ENCODE measurements at places on chromosomes 16 and 17.

DNA sequence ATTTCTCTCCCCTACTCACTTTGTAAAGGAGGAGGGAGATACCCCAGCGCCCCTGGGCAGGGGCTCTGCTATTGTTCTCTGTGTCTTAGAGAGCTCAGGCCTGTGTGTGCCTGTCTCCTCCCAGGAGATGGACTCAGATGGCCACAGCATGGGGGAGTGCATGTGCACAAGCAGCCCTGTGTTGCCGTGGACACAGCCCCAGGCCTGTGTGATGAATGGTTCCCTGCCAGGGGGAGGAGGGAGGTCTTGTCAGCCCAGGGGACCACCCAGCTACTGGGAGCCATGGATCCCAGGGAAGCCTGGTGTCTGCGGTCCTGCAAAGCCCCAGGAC, 26.3 kb downstream of the GINS2 start:
- no peak for DNase-seq

GRCh38 chr16:47037746-47038458, 64.4 kb upstream of the DNAJA2 start:
- peak; percentile 61 for DNase-seq

DNA sequence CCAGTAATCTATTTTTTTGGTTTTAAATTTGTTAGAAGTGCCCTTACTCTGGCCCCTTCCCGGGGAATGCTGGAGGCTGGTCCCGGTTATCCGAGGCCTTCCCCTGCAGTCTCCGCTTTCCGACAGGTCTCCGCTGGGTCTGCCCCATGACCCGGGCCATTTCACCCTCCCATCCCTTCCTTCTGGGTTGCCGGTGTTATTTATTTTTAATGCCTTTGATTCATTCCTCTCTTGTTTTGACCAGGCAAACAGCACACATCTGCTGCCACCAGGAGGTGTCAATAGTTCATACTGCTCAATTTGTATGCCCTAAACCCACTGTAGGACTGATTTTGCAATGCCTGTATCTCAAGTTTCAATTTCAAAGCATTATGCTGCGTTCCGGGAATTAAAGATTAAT, 113.2 kb upstream of the IRX5 start:
- DNase-seq = peak; percentile 6

DNA sequence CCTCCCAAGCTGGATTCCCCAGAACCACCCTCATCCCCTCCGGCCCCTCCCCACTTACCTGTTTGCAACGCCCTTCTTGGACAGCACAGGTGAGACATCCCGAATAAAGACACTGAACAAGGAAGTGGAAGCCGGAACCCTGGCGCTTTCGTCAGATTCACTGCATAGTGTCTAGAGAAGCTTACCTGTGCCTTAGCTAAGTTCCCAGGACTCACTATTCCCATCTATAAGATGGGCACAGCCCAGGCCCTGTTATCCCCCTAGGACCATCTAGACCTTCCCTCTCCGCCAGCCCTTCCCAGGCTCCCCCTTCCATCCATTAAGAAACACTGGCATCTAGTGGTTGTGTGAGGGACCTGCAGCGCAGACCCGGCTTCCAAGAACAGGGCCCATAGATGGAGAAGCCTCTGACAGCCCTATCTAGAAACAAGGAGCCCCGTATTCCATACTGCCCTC, 26.9 kb upstream of the RPL38 start:
- peak; percentile 60 for DNase-seq

DNA sequence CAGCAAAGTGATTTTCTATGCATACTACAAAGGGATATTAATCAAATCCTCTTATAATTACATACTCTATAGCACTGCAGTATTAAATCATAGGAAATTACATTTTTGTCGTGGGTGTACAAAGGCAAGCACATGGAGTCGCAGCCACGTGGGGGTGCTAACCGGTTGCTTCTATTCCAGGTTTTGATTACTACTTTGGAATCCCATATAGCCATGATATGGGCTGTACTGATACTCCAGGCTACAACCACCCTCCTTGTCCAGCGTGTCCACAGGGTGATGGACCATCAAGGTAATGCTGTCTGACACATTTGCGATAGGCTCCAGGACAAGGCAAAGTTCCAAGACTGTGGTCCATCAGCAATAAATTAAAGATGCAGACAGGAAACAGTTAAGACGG, 60.1 kb downstream of the ARSG start:
- no peak for DNase-seq

DNA sequence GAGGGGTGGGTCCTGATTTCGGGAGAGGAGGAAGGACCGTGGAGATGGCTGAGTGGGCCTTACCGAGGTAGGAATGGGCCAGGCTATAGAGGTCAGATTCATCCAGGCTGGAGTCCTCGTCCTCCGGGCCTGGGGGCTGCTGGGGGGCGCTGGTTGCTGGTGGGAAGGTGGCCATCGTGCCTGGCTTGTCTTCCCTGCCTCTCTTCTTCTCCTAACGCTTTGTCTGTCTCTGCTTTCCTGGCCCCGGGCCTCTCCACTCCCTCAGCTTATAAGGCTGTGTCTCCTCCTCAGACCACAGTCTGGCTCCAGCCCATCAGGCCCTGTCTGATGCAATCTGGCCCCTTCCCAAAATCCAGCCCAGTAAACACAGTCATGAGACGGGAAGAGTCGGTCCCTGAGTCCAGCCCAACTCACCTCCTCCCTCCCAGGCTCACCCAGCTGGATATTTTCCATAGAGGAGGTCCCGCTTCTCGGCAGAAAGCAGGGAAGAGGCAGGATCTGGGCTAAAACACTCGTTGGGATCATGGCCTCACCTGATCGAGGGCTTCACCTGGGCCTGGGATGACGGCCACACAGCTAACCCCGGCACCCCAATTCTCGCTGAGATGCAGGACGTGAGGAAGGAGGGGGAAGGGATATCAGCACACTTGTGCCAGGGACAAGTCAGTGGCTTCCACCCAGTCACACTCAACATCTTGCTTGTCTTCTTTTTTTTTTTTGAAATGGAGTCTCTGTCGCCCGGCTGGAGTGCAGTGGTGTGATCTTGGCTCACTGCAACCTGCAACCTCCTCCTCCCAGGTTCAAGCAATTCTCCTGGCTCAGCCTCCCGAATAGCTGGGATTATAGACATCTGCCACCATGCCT, at the start of gene NUPR1:
TSS of gene NUPR1 (minus strand) at position 242 of the 864 bp plus-strand sequence. CDS start at position 175, 67 bp downstream.
- peak; percentile 89 for DNase-seq

- DNase-seq = no peak
Measured at GRCh38 chr16:81770008-81770407, 9.1 kb upstream of the PLCG2 start.

- no peak for DNase-seq
Measured at GRCh38 chr16:31488468-31489297, 5.8 kb downstream of the SLC5A2 start.

DNA sequence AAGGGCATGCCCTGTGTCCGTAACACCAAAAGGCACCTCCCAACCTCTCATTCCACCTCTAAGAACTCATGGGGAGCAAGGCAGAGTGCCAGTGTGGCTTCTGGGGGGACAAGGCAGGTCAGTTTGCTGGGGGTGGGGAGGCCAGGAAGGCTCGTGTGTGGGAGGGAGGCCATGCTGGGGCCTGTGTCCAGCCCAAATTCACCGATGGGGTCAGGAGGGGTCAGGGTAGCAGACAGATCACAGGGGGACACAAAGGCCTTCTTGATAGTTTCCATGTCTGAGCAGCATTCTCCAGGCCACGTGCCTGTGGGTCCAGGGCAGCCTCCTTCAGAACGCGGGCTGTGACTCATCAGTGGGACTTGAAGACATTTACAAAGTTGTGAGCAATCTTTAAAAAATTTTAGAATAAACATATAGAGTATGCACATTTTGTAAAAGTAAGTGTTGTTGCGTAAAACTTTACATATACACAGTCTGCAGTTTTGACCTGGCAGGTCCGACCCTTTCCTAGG, 20.9 kb downstream of the SPACA3 start:
- DNase-seq = no peak

DNA sequence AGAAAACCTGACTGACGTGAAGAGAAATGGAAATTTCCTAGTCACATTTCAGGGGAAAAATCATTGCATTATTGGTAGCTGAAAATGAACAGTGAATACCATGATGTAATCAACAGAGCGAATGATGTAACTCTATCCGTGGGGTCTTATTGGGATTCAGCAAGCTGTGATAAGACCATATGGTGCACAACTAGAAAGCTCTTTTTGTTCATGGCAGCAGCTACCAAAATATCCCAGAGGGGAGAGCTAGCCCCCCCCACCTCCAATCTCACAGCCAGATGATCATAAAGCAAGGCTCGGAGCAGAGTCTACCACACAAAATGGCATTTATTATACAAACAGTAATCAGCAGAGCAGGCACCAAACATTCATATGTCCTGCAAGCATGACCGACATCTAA, 22.2 kb upstream of the DNAH17 start:
- DNase-seq = no peak

DNA sequence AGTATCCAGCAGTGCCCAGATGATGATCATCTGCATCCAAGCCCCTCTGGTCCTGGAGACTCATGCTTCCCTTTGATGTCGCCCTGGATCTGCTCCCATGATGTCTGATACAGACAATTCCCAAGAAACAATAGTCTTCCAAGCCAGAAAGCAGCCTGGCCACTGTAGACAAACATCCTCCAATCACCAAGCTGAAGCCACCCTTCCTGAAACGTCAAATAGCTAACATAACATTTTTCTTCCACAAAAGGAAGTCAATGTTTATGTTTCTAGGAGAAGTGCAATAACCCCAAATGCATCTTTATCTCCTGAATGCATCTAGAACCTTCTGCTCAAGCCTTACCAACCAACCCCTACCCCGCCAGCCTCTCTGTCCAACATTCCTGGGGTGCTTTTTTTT, 1.2 kb upstream of the DPEP2 start:
- DNase-seq = no peak

DNA sequence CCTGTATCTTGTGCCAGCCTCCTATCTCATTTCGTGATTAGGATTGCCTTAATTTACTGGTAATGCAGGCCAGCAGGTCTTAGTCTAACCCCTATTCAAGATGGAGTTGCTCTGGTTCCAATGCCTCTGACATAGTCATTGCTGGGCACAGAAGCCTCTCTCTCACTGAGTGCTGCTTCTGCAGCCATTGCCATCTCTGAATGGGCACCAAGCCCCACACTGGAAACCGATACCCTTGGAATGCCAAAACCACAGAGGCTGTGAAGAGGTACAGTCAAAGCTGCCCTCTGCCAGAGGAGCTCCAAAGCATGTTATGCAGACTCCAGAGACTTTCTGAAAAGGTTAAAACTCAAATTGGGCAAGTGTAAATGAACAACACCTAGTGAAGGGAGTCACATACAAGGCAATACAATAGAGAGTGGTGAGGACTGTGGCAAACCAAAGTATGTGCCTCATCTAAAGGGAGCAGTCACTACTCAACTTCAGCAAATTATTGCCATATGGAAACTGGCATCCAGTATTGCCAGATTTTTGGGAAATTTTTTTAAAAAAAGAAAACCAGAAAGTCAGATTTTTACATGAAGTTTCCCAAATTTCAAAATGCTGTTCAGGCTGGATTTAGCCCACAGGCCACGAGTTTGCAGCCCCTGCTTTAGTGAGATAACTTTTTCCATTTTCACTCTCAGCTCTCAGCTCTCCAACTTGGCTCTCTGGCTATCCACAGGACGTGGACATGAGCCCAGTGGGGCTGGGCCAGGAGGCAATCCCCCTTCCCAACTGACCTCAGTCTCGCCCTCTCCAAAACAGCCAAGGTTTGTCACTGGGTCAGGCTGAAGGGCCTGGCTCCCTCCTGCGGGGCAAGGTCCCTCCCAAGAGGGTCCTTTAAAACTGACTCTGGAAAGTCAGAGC, 2.1 kb upstream of the MMP2 start:
- DNase-seq = no peak

DNA sequence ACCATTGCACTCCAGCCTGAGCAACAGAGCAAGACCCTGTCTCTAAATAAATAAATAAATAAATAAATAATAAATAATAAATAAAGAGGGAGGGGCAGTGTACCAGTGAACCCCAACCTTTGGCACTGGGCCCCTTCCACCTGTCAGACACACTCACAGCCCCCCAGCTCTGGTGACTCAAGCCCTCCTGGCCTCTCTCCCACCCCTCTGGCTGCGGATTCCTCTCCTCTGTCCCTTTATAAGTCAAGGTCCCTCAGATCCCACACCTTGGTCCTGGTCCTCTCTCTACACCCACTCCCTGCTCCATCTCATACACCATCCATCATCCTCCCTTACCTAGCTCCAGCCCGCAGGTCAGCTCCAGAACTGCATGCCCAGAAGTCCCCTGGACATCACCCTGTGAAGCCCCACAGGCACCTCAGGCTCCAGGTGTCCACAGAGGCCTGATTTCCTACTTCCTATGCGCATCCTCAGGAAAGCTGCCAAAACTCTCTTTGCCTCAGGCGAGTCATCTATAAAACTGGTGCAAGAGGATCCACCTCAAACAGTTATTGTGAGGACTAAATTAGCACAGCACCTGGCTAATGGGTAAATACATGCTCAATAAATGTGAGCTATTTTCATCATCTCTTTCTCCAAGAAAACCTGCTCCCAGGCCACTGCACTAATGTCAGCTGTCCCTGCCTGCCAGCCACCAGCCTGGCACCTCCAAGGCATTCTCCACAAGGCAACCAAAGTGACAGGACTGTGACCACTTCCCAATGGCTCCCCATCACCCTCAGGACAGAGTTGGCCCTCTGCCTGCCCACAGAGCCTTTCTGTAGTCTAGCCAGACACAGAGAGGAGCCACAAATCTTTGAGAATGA, 46.8 kb downstream of the BEAN1 start:
- DNase-seq = no peak

- no peak for DNase-seq
Measured at GRCh38 chr17:78130090-78130436, 508 bp upstream of the TMC8 start.

DNA sequence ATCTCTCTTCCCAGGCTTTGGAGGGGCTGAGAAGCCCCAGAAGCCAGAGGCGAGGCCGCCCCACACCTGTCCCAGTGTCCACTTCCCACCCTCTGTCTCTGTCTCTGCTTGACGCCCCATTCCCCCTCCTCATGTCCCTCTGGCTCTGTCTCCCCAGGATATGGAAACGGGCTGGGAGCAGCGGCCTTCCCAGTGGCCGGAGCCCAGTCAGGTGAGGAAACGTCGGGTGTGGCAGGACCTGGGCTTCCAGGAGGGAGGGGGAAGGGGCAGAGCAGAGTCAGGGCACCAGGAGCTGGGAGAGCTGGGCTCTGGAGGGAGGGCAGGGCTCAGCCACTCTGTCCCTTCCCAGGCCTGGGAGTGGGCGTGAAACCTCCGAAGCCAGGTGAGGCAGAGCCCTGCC, 10.6 kb upstream of the PKMYT1 start:
- DNase-seq = no peak

DNA sequence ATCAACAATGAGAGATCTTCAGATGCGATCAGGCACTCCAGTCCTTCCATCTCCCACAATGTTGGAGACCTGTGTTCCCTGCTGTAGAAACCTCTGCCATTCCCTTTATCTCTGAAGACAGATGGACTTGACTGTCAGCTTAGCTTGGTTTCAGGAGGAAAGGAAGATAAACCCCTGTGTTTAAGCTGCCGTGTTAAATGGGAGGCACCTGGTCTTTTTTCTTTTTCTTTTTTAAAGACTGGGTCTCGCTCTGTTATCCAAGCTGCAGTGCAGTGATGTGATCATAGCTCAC, 63.1 kb downstream of the USP22 start:
- DNase-seq = no peak

GRCh38 chr16:66900721-66901441, 17.8 kb downstream of the CDH16 start:
- no peak for DNase-seq
